ENCODE measurements at places on chromosomes 11 and 22.

DNA sequence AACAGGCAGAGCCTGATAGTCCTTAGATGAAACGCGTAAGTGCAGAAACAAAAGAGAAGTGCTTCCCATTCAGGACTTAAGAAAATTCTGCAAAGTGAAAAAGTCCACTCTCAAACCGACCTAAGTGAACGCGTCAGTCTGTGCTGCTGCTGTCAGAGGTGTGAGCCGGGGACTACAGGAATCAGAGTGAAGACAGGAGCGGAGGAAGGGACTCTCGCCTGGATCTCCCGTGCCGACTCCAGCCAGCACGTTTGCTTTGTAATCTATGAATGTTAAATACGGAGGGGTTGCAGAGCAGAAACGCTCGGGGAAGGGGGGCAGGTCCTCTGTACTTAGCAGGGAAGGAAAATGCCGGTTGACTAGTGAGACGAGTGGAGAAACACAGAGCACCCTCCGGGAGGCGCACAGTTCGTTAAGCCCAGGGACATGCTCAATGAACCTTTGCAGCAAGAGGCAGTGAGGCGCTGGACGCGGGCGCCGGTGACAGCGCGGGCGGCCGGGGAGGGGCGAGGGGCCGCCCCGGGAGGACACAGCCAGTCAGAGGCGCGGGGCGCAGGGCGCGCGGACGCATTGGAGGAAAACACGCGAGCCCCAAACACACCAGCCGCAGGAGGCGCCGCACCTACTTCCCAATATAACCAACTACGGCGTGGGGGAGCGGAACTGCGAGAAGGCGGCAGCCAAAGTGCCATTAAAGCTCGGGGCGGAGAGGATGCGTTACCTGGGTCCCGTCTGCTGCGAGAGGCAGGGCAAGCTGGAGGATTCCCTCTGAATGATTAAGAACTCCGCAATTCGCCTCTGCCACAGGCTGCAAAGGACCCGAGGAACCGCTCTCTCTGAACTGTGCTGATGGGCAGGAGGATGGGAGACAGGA, at the start of gene CNTN5:
Gene CNTN5, plus strand, starts transcription at position 598 of the 874 bp plus-strand sequence.
- no peak for DNase-seq

DNA sequence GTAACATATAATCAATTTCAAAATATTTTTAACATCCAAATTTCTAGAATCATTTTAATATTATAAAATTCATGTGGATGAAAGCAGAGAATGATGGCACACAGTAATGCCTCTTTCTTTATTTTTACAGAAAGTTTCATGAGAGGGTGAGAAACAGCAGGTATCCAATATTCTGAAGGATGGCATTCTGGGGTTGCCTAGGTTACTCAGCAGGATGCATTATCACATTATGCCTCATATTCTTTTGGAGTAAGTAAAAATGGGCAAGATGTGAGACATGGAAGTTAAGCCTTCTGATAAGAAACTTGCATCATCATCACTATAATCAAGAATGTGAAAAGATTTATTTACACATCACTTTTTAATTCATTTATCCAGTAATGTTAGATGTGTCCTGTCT, 148.7 kb upstream of the PGR start:
- no peak for DNase-seq

- no peak for DNase-seq
Observed at GRCh38 chr22:37887584-37888378, 18.3 kb upstream of the MICALL1 start.

GRCh38 chr11:128632141-128632791, 44.9 kb upstream of the ETS1 start:
- no peak for DNase-seq

- no peak for DNase-seq
Observed at GRCh38 chr11:119803726-119804294, 74.8 kb upstream of the NECTIN1 start.

DNA sequence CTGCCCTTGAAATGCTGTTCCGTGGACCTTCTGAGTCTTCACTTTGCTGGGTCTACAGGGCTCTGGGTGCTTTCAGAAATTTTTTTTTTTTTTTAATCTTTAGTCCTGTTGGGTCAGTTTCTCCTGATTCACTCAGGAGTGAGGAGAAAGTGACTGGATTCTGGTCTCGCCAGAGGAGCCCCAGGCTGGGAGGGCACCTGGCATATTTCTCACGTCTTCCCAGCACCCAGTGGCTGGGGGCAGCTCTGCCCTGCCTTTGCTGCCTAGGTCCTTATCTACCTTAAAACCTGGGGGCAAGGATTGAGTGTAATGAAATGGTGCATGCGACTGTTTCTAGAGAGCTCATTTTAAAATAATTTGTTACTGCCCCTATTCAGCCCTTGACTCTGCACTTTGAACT, 23.3 kb downstream of the SAMM50 start:
- DNase-seq: no peak

GRCh38 chr11:8011981-8012444, 24.9 kb downstream of the EIF3F start:
- DNase-seq: no peak

DNA sequence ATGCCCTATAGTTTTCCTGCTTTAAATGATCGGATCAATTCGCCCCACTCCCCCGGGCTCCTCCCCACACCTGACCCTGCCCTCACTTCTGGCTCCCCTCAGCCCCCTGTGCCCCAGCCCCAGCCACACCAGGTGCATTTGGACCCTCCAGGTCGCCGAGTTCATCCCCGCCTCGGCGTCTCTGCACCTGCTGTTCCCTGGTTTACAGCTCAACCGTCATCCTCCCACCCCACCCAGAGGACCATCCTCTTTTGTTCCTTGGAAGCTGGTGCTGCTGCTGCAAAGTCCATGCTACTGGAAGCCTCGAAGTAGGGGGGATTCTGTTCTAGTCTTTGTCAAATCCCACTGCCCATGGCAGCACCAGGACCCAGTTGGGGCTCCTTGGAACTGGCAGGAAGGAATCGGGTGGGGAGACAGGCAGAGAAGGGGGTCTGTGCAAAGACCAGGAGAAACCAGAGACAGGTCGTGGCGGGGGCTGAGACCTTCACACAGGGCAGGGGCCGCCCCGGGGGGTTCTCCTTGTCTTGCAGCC, 4.5 kb upstream of the MUC5B start:
- no peak for DNase-seq

GRCh38 chr11:1026641-1027482, 9.7 kb downstream of the MUC6 start:
- no peak for DNase-seq

DNA sequence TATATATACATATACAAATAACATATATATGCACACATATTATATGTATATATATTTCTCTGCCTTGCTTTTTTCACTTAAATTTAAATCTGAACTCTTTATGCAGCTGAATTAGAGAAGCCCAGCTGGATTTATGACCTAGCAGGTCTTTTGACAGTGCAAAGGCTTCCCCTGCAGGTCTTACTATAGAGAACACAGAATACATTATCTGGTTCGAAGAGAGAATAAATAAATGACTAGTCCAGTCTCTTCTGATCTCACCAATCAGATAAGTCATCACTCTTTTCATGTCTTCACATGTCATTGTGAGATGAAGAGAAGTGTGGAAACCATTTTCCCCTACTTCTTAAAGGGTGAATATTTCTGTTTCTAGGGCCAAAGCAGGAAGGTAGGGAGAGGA, 58.2 kb downstream of the OR10A6 start:
- DNase-seq: no peak

DNA sequence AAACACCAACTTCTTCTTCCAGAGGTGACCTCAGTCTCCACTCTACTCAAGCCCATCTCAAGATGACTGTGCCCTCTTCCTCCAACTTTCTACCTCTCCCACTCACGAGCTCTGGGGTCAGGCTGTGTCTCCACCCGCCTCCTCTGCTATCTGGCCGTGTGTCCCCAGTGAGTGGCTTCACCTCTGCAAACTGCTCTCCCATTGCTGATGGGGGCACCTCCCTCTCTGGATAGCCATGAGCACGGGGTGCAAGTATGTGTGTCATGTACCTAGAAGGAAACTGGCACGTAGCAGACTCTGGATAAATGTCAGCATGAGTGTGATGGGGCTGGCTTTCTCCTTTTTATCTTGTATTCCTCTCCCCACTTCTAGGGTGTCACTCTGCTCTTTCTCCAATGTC, 18.3 kb upstream of the RAC2 start:
- no peak for DNase-seq

DNA sequence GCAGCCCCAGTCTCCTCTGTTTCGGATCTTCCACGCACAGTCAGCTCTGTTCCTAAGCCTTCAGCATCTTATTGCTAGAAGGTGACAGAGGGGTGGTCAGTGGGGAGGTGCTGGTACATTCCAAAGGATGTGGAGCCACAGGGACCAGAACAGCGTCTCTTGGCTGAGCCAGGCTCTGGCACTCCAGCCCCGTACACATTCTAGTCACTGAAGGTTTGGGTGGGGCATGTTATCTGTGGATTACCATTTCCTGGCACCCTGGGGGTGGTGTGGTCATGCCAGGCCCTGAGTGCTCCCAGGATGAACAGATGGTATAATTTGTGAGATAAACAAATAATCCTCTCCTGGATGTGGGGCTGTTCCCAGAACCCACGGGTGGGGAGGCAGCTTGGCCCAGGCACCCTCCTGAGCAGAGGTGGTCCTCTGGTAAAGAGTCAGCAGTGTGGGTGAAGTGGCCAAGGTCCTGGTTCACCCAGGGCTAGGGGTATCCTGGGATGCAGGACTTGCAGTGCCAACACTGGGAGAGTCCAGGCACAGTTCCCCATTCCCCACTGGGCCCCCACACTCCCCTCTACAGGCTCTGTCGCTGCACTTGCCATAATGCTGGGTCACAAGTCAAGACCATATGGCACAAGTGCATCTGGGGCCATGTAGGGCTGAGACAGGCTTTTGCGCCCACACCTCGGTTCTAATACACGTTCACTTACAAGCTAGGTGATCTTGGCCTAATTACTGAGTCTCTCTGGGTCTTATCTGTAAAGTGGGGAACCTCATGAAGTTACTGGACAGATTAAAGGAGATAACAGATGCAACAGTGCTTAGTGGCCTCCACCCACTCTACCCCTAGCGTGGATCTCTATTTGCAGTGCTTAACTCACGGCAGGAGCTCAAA, 33.0 kb downstream of the DKK3 start:
- DNase-seq: no peak

GRCh38 chr11:16959602-16960001, 54.6 kb downstream of the PLEKHA7 start:
- no peak for DNase-seq

- no peak for DNase-seq
Observed at GRCh38 chr11:97702951-97703350, 1313.1 kb downstream of the JRKL start.

GRCh38 chr11:57745206-57745605, 3.9 kb downstream of the SELENOH start:
- no peak for DNase-seq

DNA sequence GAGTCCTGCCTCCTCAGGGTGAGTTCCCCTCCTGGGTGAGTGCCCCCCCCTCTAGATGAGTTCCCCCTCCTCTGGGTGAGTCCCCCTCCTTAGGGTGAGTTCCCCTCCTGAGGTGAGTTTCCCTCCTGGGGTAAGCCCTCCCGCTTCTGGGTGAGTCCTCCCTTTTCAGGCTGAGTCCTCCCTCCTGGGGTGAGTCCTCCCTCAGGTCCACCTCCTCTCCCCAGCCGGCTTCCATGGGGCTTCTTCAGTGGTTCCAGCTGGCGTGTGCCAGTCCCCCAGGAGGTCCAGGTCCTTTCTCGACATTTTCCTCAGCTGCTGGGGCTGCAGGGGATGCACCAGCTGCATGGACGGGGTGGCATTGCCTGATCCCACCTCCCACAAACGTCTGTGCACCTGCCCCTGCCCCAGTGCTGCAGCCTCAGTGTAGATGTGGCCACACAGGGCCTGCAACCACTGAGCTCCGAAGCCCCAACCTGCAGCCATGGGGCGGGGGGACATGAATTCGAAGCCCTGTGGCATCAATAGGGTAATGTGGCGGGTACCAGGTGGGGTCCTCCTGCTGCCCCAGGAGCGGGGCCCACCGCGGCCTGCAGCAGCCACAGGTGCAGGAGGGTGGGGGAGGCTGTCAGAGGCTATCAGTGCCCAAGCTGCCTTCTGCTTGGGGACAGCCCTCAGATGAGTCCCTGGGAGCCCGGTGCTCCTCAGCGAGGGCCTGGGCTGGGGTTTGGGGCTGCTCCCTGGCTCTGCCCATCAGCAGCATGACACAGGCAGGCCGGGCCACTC, 101.3 kb upstream of the FGF3 start:
- no peak for DNase-seq

DNA sequence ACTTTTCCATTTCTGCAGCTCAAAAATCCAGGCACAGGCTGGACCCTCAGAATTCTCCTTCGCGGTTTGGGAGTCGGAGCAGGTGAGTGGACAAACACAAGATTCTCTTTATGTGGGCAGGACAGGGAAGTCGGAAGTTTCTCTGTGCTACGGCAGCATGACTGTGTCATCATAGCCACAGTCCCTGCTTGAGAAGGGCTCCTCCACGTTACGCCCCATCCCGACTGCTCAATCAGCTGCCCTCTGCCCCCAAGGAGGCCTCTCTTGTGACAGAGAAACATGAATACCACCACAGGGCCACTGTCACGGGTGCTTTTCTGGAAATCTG, 89.0 kb upstream of the SHISAL1 start:
- no peak for DNase-seq

GRCh38 chr11:19817265-19817851, 104.7 kb downstream of the NAV2 start:
- DNase-seq: no peak

- no peak for DNase-seq
Observed at GRCh38 chr11:106426696-106427095, 349.2 kb downstream of the AASDHPPT start.

DNA sequence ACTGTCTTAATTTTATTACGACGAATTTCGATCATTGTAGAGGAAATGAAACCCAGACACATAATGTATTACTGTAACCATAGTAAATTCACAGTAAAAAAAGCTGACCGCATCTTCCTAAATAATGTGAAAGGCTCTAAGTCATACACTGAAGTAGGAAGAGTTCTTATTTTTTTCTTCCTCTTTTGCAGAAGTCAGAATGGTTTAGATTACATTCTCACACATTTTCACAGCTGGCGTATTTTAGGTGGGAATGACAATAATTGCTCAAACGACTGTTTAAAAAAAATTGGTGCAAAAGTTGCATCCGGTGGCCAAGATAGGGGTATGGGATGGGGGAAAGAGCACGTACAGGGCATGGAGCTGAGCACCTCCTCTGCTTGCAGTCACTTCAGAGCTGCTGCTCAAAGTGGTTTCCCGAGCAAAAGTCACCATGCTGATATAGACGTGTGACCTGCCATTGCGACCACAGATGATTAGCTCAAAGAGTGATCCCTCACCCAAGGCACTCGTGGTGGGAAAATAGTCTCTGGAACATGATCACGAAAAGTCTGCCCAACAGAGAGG, 35.3 kb downstream of the MMP13 start:
- DNase-seq: no peak

GRCh38 chr11:83157594-83158356, 844 bp downstream of the PCF11 start:
- no peak for DNase-seq

- no peak for DNase-seq
Observed at GRCh38 chr11:126702987-126703386, 297.6 kb downstream of the KIRREL3 start.
